ENCODE measurements at places on chromosomes 12 and 14.

- peak; percentile 52 for DNase-seq
These were observed 66.7 kb downstream of the SLC24A4 start for GRCh38 chr14:92389598-92390158.

- DNase-seq, result no peak
These were observed 107.5 kb downstream of the KITLG start for GRCh38 chr12:88472775-88473174.

DNA sequence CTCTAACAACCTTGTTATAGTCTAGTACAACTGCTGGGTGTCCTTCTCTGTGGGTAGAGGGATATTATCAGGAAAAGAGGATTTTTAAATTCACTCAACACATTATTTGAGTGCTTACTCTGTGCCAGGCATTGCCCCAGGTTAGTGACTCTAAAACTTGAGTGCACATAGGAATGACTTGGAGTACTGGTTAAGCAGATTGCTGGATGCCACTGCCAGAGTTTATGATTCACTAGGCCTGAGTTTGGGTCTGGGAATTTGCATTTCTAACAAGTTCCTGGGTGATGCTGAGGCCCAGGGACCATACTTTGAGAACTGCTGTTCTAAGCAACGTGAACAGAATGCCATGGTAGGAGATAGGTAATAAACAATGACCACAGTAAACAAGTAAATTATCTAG lies 96.6 kb downstream of the CFAP54 start:
- DNase-seq, result no peak

GRCh38 chr12:123867141-123867540 lies 105.0 kb downstream of the DNAH10 start:
- DNase-seq, result no peak

- peak; percentile 49 for DNase-seq
These were observed 98.7 kb downstream of the GAS2L3 start for GRCh38 chr12:100672075-100672592.

DNA sequence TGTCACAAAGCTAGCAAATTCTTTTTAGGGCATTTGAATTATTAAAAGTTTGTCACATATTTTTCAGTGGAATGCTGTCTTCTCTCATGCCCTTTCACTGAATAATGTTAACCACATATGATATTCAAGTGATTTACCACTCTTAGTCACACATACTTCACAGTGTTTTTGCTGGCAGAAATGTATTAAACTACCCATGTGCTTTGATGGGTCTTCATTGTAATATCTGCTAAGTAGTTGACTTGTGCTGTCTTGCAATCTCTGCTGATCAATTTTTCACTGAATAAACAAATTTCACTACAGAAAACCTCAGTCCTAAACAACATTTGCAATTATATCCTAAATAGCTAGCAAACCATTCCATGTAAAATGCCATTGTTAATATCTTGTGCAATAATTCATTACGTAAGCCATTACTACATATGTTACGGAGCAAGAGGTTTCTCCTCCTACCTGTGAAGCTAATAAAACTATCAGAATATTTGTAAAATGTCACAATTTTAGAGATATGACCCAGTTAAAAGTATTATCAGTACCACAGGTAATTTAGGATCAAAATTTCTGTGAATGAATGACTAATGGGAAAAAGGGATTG lies 64.6 kb upstream of the LMO3 start:
- DNase-seq, result no peak
